Lower leg skin (tissue), 4 donors: ENCODE measurements at places on chromosomes 16 and 17.

DNA sequence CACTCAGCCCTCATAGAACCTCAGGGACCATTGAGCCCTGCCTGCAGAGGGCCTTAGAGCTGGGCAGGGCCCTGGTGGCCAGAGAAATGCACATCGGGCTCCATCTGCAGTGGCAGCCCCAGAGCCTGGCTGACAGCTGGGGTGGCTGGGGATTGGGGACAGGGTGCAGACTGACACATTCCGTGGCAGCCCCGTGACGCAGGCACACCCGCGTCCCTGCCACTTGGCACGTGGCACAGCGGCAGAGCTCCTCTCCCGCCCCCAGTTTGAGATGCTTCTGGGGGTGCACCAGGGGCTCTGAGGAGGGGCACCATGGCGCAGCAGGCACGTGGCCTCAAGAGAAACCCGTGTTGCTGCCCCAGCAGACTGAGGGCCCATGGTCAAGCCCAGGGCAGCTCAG, 2.2 kb downstream of the FBXL16 start:
- DNase-seq = no peak

- no peak for DNase-seq
Measured at GRCh38 chr17:62631936-62632924, 4.8 kb downstream of the MRC2 start.

GRCh38 chr17:45146890-45147580, 1.2 kb upstream of the HEXIM1 start:
- peak; percentile 59 for DNase-seq

DNA sequence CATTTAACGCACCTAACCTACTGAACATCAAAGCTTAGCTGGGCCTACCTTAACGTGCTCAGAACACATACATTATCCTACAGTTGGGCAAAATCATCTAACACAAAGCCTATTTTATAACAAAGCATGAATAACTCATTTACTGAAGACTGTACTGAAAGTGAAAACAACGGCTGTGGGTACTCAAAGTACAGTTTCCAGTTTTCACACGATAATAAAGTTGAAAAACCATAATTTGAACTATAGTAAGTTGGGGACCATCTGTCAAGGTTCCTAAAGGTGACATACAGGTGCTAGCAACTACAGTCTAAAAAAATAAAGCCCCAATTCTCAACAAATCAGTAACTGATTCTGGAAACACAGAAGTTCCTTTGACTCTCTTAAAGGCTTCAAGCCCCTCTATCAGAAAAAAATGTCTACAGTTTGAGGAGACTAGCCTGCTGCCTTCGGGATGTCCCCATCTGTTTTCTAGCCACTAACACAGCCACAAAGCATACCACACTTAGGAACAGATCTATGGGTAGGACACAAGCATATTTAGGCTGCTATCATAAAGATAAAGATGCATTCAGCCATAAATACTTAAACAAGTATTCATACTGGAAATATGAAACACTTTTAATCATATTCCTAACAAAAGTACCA, 71.3 kb downstream of the KANSL1 start:
- DNase-seq = no peak

DNA sequence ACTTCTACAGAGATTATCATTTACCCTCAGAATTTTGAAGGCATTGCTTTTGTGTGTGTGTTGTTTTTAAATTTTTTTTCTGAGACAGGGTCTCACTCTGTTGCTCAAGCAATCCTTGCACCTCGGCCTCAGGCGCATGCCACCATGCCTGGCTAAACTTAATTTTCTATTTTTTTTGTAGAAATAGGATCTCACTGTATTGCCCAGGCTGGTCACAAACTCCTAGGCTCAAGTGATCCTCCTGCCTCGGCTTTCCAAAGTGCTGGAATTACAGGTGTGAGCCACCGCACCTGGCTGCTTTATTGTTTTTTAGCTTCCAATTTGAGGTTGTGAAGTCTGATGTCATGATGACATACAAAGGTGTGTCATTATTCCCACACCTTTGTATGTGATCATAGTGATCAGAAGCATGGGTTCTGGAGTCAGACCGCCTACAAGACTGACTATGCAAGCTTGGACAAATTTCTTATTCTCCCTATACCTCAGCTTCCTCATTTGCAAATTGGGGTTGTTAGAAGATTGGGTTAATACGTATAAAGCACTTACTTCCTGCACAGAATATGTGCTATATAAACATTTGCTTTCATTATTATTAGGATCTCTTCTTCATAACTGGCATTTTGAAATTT, 5.8 kb downstream of the SEPHS2 start:
- DNase-seq = no peak

- DNase-seq = no peak
Measured at GRCh38 chr17:40351359-40352236, 12.9 kb downstream of the GJD3 start.

DNA sequence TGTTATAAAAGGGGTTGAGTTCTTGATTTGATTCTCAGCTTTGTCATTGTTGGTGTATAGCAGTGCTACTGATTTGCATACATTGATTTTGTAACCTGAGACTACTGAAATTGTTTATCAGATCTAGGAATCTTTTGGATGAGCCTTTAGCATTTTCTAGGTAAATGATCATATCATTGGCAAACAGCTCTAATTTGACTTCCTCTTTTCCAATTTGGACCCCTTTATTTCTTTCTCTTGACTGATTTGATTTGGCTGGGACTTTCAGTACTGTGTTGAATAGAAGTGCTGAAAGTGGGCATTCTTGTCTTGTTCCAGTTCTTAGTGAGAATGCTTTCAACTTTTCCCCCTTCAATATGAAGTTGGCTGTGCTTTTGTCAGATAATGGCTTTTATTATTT, 45.4 kb downstream of the ITGAM start:
- DNase-seq = no peak

- DNase-seq = no peak
Measured at GRCh38 chr17:66517336-66518009, 215.1 kb downstream of the PRKCA start.

- DNase-seq = no peak
Measured at GRCh38 chr17:80360396-80360795, 54.6 kb upstream of the ENDOV start.

- no peak for DNase-seq
Measured at GRCh38 chr17:66611397-66611796, 223.5 kb upstream of the CACNG5 start.

DNA sequence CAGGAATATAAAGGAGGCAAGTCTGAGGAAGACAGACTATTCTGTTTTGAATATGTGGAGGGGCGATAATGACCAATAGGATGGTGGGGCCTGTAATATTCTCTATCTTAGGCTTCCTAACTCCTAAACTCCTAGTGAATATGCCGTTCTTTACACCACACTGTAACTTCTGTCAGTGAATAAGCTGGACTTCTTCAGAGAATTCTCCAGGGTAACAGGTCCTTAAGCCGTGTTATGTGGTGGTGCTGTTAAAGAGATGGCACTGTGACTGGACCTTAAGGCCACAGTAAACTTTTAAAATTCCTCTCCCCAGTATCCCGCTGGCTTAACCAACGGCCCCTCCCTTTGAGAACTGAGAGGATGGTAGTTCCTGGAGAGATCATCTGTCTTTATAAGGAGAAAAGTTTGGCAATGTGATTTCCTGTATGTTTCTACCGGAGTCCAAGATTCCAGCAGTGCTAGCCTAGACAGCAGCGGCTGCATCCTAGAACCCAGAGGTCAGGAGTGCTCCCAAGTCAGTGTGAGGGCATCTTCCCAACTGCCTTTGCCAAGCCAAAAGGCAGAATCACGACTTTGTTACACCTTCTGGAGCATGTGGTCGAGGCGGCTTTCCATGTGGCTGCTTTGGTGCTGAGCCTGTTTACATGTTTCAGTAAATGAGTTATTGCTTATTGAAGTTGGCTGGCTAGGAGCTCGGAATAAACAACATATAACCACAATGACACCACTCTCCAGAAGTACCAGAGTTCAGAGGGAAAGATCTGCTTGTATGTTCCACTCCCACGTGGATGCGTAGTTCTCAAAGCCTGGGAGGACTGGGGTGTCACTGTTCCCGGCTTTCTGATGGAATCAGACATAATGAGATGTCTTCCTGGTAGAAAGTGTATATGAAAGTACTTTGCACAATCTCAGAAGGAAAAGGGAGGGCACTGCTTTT, 41.0 kb downstream of the TUBD1 start:
- peak; percentile 79 for DNase-seq

- no peak for DNase-seq
Measured at GRCh38 chr17:1112875-1113274, 66.9 kb downstream of the ABR start.

- DNase-seq = peak; percentile 31
Measured at GRCh38 chr17:9009096-9009495, 12.2 kb upstream of the NTN1 start.

- DNase-seq = no peak
Measured at GRCh38 chr17:17236295-17237025, 508 bp downstream of the FLCN start.

DNA sequence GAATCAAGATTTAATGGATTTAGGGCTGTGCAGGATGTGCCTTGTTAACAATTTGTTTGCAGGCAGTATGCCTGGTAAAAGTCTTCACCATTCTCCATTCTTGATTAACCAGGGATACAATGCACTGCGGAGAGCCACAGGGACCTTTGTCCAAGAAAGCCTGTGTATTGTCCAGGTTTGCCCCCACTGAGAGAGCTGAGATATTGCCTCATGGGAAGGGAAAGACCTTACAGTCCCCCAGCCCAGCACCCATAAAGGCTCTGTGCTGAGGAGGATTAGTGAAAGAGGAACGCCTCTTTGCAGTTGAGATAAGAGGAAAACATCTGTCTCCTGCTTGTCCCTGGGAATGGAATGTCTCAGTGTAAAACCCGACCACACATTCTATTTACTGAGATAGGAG, 2169.6 kb downstream of the TP53TG3F start:
- DNase-seq = no peak

DNA sequence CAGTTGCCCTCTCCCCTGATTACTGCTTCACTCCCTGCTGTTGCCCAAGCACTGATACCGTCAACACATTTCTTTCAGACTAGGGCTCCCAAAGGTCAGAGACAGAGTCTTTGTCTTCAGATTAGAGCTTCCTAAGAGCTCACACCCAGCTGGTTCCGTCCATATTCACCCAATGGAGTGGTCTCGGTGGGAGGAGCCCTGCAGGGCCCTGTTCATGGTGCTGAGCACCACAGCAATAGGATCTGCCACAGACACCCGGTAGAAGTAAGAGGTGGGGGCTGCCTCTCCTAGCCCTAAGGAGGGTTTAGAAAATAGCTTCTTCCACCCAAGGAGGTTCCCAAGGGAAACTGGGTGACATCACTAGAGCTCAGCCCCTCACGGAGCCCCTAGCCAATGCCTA, 128.3 kb downstream of the CCDC144A start:
- no peak for DNase-seq

- DNase-seq = no peak
Measured at GRCh38 chr16:27781195-27781524, 231.2 kb downstream of the KATNIP start.

DNA sequence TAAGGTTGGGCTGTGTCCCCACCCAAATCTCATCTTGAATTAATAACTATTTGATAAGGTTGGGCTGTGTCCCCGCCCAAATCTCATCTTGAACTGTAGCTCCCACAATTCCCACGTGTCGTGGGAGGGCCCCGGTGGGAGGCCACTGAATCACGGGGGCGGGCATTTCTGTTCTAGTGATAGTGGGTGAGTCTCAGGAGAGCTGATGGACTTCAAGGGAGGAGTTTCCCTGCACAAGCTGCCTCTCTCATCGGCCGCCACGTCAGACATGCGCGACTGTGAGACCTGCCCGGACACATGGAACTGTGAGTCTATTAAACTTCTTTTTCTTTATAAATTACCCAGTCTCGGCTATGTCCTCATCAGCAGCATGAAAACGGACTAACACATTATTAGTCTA, 44.9 kb upstream of the METRNL start:
- DNase-seq = no peak

DNA sequence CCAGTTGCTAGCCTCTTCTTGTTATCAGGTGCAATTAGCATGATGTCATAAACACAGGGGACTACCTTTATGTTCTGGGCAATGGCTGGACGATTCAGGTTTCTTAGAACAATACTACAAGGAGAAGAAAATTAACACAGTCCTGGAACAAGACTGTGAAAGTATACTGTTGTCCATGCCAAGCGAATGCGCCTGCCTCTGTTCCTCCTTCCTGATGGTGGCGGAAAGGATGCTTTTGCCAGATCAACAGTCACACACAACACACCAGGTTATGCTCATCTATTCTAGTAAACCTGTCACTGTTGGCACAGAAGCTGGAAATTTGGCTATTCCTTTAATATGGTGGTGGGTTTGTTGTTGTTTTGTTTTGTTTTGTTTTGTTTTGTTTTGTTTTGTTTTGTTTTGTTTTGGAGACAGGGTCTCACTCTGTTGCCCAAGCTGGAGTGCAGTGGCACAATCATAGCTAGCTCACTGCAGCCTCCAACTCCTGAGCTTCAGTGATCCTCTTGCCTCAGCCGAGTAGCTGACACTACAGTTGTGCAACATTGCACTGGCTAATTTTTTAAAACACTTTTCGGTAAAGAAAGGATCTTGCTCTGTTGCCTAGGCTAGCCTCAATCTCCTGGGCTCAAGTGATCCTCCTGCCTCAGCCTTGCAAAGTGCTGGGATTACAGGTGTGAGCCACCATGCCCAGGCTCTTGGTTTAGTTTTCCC, 3.1 kb upstream of the CD300LD start:
- no peak for DNase-seq

DNA sequence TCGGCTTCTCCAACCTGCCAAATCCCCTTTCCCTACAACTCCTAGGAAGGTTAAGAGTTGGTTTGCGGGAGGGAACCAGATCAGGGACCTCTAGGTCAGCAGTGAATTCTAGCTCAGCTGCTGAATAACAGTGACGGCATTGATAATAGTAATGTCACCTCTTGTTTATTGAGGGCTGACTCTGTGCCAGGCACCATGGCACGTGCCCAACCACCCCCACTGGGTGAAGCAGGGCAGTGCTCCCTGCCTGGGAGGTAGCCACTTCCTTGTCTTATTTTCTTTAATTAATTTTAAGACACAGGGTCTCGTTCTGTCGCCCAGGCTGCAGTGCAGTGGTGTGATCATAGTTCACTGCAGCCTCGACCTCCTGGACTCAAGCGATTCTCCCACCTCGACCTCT, 5.5 kb upstream of the PPL start:
- no peak for DNase-seq

DNA sequence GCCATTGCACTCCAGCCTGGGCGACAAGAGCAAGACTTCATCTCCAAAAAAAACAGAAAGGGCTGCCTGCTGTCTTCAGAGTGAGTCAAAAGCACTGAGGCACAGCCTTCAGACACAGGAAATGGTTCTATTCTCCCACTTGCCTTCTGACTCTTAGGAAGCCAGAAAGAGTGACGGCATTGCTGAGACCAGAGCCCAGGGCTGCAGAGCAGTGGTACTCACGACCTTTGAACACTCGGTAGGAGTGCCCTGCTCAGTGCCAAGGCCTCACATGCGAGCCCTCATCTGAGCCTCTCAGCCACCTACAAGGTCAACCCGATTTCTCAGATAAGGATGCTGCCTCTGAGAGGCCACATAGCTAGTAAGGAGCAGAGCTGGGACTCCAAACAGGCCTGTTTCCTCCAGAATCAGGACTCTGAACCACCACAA, 3.5 kb upstream of the ITGAE start:
- DNase-seq = no peak

DNA sequence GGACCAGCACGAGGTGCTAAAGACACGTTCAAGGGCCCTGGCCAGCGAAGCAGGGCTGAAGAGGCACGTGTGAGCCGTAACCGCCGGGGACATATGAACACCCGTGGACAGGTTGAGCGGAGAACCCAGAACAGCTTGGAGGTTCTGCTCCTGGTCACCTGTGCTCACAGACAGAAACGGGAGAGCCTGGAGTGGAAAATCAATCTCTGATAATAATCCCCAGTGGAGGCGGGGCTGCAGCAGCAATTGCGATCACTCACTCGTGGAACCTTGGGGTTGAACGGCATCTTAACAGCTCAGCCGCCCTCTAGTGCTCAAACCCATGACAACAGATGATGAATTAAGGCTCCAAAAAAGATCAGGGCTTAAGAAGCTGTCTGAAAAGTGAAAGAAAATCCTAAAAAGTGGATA, 25.6 kb downstream of the WIPI1 start:
- DNase-seq = peak; percentile 61
